Stimulated activated CD8-positive, alpha-beta memory T cell treated with anti-CD3 and anti-CD28 coated beads, Interleukin-4, amount 100 ng/mL, for 48 hours (primary cell): ENCODE measurements at places on chromosomes 7 and 10.

GRCh38 chr10:34281661-34282582 lies 533.2 kb downstream of the PARD3 start:
- DNase-seq, result no peak

DNA sequence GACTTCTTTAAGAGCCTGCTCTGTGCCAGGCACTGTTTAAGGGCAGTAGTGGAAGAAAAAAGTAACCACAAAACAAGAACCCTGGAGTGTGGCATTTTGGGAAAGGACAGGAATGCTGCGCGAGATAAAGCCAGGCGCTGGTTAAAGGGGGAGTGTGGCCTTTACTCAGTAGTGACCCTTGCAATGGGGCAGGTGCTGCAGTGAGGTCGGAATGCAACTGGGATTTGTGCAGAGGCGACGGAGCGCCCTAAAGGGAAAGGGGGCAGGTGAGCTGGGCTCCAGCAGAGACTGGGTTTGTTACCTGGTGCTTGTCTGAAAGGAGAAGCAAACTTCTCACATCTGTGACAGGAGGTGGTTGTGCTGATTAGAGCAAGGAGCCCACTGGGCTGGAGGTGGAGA lies 263.6 kb downstream of the ACTR3B start:
- no peak for DNase-seq

- no peak for DNase-seq
These were observed 51.2 kb downstream of the KIF5B start for GRCh38 chr10:32005050-32005449.

GRCh38 chr7:69338144-69338543 lies 260.1 kb upstream of the AUTS2 start:
- DNase-seq, result no peak

GRCh38 chr7:132221356-132221755 lies 354.9 kb downstream of the PLXNA4 start:
- no peak for DNase-seq

- no peak for DNase-seq
These were observed 123.0 kb downstream of the CDK14 start for GRCh38 chr7:90719155-90719554.

DNA sequence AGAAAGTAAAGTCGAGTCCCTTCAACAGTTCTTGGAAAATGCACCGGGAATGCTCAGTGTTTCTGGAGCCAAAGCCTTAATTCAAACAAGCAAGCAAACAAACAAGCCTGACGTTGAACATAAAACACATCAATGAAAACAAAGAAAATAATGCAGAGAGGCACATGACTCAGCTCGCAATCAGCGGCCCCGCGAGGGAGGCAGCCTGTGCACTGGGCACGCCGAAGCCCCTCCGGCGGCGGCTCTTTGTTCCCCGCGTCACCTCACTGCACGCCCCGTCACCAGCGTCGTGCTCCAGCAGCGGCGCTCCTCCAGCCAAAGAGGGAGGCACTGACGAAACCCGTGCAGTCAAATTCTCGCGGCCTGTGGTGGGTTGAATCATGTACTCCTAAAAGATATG lies 151.5 kb downstream of the DNAJB6 start:
- DNase-seq, result no peak

DNA sequence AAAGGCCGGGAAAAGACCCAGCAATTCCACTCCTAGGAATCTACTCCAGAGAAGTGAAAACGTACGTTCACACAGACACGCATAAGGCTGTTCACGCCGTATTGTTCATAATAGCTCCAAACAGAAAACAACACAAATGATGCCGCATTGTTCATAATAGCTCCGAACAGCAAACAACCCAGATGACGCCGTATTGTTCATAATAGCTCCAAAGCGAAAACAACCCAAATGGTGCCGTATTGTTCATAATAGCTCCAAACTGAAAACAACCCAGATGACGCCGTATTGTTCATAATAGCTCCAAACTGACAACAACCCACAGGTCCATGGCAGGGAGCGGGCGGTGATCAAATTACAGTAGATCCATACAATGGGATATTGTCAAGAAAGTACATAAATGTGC lies 85.2 kb upstream of the DNAAF5 start:
- DNase-seq, result no peak

- no peak for DNase-seq
These were observed 75.4 kb downstream of the PLXNA4 start for GRCh38 chr7:132500727-132501440.

- peak; percentile 75 for DNase-seq
These were observed 130.4 kb upstream of the GHITM start for GRCh38 chr10:84008878-84009277.

DNA sequence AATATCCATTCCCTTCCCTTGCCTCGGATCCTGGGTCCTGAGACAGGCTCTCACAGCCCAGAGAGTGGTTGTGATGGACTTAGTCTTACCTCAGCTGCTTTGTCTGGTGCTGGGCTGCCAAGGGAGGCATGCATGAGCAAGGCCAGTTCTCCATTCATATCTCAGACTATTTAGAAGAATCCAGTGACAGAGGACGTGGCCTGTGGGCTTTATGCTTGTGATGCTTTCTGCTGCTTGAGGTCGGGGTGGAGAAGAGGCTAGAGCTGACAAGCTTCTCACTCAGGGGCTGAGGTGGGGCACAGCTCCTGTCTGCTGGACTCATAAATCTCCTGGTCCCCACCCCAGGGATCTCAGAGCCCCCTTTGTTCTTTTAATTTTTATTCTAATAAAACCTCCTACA lies 66.8 kb downstream of the DNAJC12 start:
- DNase-seq, result no peak

GRCh38 chr7:90402785-90403173 lies 482 bp upstream of the CLDN12 start:
- no peak for DNase-seq

DNA sequence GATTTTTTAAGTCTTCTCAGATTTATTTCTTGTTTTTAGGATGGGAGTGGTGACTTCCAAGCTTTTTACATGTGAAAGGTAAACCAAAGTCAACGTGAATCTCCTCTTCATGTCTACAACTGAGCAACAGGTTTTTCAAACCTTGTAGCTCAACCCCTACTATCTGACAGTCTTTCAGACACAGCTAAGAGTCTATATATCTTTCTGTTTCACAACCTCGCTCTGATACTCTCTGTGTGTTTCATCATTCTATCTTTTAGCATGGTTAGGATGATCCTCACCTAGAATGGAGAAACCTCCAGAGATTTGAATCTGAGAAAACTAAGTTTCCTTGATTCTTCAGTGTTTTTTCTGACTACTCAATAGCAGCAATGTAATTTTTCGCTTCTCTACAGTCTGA lies 96.1 kb downstream of the EPDR1 start:
- DNase-seq, result no peak

- DNase-seq, result no peak
These were observed 6.8 kb upstream of the TBL2 start for GRCh38 chr7:73585196-73585595.

GRCh38 chr7:120951826-120952225 lies 1.2 kb downstream of the ING3 start:
- no peak for DNase-seq

GRCh38 chr10:32971536-32972091 lies 13.6 kb upstream of the ITGB1 start:
- DNase-seq, result no peak

DNA sequence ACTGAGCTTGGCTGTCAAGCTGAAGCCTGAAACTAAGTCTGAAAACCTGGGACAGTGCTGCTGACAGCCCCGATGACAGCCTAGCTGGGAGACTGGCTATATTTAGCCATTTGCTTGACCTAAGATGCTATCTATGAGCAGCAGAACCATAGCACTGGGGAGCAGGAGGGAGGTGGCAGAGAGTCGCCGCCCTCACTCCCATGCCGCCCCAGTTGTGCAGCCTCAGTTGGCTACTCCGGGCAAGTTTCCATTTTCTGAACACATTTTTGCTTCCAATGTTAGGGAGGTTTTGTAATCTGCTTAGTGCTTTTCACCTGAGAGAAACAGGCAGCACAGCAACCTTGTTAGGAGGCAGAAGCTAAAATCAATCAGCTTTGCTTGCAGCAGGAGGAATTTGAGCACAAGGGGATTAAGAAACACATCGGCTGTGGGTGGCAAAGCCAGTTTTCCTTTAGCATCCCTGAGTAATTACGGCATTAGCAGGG lies 20.4 kb upstream of the C10orf71 start:
- no peak for DNase-seq

- no peak for DNase-seq
These were observed 107.2 kb upstream of the FAM133B start for GRCh38 chr7:92697414-92697813.

- DNase-seq, result no peak
These were observed 65.7 kb upstream of the FERD3L start for GRCh38 chr7:19210893-19211413.

- DNase-seq, result no peak
These were observed 195.1 kb upstream of the FZD1 start for GRCh38 chr7:91069146-91069545.

DNA sequence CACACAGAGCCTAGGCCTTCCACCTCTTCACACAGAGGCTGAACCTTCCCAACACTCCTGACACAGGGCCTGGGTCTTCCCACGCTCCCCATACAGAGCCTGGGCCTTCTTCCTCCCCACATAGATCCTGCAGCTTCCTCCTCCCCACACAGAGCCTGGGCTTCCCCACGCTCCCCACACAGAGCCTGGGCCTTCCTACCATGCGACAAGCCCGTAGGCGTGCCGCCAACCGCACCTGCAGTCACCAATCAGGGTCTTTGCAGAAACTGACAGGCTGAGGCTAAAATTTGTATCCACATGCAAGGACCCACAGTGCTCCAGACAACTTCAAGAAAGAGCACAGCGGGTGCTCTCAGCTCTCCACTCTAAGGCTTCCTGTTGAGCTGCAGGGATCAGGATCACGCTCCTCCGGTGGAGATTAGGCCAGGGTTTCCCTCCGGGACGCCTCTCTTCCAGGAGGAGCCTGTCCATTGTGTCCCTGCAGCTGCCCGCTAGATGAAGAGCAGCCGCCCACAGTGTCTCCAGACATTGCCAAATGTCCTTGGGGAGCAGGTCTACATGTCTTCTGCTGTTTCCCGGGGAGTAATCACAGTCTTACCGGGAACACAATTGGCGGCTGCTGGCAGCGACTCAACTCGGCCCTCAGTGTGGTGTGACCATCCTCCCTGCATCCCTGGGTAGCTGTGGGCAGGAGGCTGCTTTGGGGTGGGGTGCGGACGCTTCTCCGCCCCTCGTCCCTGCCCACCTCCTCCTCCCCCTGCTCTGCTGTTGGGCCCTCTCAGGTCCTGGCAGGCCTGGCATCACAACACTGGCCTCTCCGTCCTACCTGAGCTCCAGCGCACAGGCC lies 9.7 kb downstream of the CFAP46 start:
- peak; percentile 43 for DNase-seq

DNA sequence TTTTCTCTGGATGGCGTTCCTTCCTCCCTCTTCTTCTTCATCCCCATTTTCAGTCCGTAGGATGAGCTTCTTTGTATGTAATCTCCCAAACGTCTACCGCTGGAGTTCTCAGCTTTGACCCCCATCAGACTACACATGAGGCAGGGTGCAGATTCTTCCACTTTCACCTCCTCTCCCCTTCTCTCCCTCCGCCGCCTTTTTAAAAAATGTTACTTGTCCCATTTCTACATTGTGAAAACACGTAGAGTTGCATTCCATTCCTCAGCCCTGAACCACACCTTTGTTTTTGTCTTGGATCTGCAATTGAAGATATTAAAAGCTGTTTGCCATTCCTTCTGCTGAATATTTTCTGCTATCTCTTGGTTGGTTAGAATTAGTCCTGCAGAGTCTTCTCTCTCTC lies 6.2 kb downstream of the ADIRF start:
- no peak for DNase-seq

GRCh38 chr7:127792528-127793342 lies 140.7 kb downstream of the SND1 start:
- DNase-seq, result peak; percentile 64
